ENCODE measurements at places on chromosomes 2 and 18. TPM values are rescaled to one million over a fixed set of nuclear protein-coding genes. Genes with fewer than 3 reads are reported as not detected.

GRCh38 chr18:26002375-26002910 is 88.0 kb downstream of the SS18 start:
- DNase-seq = no peak

Gene HOXD13
- polyA plus RNA-seq = not detected

GRCh38 chr2:125259451-125259850 is 1234.4 kb downstream of the CNTNAP5 start:
- DNase-seq = no peak

DNA sequence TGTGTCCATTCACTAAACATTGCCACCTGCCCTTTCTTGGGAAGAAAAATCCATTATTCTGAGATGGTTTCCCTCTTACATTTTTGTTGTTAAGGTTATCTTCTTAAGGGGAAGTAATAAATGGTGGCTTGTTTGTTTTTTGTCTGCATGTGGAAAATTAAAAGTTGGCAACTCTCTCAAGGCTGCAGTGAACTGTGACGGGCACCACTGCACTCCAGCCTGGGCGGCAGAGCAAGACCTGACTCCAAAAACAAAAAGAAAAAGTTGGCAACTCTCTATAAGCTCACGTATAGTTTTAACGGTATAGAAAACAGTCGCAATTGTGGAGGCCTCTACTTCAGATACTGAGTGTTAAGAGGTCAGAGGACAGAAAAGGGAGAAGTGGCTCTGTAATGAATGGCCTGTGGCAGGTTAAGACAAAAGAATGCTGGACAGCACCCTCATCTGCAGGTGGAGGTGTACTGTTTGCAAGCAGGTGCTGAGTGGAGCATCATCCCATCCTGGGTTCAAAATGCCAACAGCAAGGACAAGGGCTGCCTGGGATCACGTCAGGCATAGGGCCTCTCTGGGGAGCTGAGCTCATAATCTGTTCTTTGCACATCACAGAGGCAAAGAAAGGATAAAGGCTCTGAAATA is 16.7 kb downstream of the L3MBTL4 start:
- no peak for DNase-seq

- no peak for DNase-seq
Measured at GRCh38 chr18:57624988-57625387, 3.4 kb upstream of the NARS1 start.

GRCh38 chr2:56757884-56758545 is 574.2 kb downstream of the CCDC85A start:
- DNase-seq = no peak

Gene FOXD4L1
- polyA plus RNA-seq = 0.07 TPM
